ENCODE measurements at places on chromosomes 5 and 9.

- DNase-seq: no peak
Observed at GRCh38 chr5:25107853-25108252, 463.1 kb upstream of the CDH10 start.

DNA sequence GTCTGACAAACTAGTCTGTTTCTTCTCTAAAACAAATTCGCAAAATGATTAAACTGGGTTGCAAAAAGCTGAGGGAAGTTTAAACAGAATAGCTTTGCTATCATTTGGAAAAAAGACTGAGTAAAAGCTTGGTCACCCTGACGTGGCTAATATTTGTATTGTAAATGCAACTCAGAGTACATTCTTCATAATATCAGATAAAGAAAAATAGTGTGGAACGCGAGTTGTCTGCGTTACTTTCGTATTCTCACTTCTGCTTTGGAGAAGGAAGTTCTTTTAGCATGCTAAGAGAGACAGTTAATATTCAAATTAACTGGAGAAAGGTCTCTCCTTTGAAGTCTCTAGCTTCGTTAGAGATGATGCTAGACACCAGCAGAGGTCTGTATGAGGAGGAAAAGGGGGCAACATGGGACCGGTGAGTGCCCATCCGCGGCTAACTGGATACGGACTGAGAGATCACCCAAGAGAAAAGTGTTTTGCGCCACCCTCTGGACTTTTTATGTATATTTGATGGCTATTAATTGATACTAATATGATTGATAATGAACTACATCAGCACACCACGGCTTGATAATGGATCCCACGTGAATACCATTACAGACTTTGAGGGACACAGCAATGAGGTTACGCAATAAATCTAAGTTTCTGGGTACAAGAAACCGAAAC lies 2.9 kb upstream of the CNTRL start:
- peak; percentile 26 for DNase-seq

GRCh38 chr5:107564931-107565372 lies 105.8 kb downstream of the EFNA5 start:
- no peak for DNase-seq

DNA sequence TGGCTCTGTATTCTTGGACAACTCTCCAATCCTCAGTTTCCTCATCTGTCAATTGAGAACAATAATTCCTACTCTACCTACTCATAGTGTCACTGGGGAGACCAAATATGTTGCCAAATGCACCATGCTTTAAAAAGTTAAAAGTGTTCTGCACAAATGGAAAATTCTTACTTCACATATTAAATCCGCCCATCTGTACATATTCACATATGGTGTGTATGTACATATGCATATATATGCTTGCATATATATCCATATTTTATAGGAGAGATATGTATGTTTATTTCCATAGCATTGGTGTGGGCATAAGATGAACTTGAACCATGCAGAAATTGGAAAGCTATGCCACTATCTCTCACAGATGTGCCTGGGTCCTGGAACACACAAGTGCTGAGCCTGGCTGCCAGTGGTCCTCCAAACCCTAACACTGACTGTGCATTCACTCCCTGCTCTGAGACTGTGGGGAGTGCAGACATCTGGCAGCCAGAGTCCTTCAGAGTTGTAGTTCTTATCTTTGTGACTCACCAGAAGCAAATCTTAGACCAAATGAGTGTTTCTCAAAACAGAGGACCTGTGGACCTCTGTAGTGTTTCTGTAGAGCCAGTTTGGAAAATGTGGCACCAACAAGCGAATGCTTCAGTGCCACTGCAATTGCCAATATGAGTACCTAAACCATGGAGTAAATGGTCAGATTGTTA lies 168.7 kb downstream of the GRIA1 start:
- DNase-seq: no peak

DNA sequence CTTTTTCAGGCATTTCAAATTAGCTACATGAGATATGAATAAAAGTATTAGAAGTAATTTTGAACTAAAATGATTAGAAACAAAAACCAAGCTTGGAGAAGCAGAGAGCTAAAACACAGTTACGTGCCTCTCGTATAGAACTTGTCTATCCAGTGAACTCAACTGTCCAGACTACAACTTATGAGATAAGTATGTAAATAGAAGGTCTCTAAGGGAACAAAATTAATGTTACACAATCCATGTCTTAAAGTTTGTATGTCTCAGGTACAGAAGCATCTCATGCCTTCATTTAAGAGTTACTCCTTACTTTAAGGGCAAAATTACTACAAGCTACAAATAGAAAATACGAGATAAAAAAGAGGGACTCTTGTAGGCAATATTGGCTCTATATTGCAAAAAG lies 316.8 kb downstream of the CETN3 start:
- DNase-seq: no peak

- no peak for DNase-seq
Observed at GRCh38 chr5:50564079-50564478, 102.4 kb upstream of the PARP8 start.

DNA sequence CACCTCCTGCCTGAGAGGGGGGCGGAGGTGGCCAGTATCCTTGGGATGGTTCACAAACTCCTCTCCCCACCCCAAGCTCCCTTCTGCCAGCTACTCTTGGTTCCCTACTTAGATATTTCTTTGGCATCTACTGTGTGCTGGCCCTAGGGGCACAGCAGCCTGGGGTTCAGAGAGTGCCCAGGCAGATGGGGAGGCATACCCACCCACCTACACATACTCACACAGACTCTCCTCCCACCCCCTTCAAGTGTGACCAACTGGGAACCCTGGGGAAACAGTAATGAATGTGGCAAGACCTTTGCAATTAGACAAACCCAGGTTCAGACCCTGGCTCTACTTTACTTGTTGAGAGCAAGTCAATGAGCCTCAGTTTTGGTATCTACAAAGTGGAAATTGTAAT lies 44.4 kb upstream of the PSD2 start:
- DNase-seq: no peak

GRCh38 chr5:99386406-99387077 lies 457.7 kb upstream of the CHD1 start:
- DNase-seq: no peak

DNA sequence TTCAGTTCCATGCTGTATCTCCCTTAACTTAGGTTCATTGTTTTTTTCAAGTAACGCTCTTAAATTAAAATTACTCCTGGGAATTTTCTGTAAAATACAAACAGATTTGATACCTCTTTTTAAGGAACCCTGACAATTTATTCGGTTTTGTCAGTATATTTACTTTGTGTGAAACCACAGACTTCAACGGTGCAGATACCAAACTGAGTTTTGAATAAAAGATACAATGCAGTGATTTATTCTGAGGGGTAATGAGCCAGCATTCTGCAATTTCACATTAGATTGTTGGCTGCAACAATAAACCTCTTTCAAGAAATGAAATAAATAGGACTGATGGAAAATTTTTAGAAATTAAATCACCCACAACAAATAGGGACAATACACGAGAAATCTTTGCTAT lies 308.6 kb upstream of the EDIL3 start:
- no peak for DNase-seq

DNA sequence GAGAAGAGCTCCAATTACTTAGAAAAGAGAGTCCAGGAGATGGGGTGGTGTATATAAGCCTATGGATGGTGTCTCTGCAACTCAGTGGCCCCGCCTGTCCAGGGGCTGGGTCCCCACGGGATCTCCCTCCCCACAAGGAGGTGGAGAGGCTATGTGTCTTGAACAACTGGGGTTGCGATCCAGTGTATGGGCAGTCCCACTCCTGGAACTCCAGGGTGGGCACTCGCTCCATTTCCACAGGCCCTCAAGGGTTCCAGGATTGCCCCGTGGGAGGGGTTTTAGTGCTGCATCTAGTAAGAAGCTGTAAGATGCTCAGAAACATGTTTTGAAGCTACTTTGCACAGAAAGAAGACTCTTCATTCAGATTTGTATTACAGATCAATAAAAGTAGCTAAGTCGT lies 558 bp upstream of the SMAD5 start:
- DNase-seq: peak; percentile 5

GRCh38 chr5:4576908-4577307 lies 563.2 kb upstream of the ADAMTS16 start:
- DNase-seq: no peak

- no peak for DNase-seq
Observed at GRCh38 chr5:164876793-164877192, 1371.4 kb downstream of the MAT2B start.

- no peak for DNase-seq
Observed at GRCh38 chr5:175567954-175568353, 89.6 kb downstream of the SFXN1 start.

GRCh38 chr5:172757394-172758010 lies 13.5 kb downstream of the DUSP1 start:
- DNase-seq: no peak
